NCI-H1417 treated with DMSO at 0.1 percent for 48 hours (cell line): ENCODE measurements at places on chromosomes 2 and 18.

GRCh38 chr2:232448304-232448690 lies 7.7 kb upstream of the ALPI start:
- DNase-seq = no peak

- DNase-seq = no peak
Measured at GRCh38 chr2:176826356-176826755, 386.2 kb upstream of the HNRNPA3 start.

GRCh38 chr2:103739186-103739585 lies 977.4 kb downstream of the TMEM182 start:
- DNase-seq = no peak

DNA sequence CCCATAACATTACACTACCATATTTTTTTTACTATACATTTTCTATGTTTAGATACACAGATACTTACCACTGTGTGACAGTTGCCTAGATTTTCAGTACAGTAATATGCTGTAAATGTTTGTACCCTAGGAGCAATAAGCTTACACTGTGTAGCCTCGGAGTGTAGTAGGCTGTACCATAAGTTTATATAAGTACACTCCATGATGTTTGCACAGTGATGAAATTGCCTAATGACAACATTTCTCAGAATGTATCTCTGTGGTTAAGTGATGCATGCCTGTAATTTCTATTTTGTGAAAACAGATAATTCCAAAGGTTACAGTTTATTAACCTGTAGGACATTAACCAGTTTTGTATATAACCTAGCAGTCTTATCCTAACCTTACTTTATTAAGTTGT lies 128.1 kb upstream of the RBMS1 start:
- no peak for DNase-seq

DNA sequence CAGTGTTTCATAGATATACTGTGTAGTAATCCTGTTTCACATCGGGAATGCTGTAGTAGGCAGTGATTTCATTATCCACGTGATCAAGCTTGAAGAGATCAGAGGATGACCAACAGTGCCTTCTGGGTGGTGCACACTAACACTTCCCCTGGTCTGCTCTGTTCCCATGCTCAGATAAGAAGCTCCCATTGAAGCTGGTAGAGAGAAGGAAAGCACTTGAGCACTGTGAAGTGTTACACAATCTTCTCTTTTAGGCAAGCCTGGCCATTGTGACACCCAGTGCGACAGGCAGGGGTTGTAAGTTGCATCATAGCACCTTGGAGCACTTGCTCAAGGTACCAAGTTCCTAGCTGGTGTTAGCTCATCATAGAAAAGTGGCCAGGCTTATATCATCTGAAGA lies 30.6 kb upstream of the GPD2 start:
- no peak for DNase-seq

GRCh38 chr18:35390951-35391700 lies 14.0 kb upstream of the ZNF396 start:
- DNase-seq = no peak

DNA sequence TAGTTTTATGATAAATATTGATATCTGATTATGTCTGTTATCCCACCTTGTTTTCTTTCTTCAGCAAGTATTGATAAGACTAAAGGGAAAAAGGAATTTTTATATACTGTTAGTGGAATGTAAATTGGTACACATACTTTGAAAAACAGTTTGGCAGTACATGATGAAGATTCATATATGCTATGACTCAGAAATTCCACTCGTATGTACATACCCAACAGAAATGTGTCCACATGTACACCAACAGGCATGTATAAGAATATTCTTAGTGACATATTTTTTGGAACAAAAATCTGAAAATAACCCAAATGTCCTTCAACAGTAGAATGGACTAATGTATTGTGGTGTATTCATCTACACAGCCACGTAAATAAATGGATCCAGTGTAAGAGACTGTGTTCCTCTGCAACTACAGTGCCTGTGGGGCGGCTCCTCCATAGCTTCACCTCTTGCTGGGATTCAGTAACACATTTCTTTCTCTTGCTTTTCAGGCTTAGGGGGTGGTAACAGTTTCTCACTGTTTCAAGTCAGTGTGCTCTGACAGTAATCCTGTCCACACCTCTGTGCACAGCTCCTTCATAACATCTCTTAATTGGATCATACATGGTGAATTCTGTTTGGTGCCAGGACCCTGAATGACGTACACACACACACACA lies 35.5 kb upstream of the ALMS1 start:
- DNase-seq = no peak

GRCh38 chr18:3441290-3441689 lies 8.7 kb upstream of the TGIF1 start:
- no peak for DNase-seq
